Hematopoietic multipotent progenitor cell treated with erythropoietin and hydrocortisone succinate and interleukin-3 and kit ligand, for 6 days (in vitro differentiated cells): ENCODE measurements at places on chromosomes 6 and 20.

- no peak for DNase-seq
These were observed 10.8 kb upstream of the PXDC1 start for GRCh38 chr6:3762359-3762758.

DNA sequence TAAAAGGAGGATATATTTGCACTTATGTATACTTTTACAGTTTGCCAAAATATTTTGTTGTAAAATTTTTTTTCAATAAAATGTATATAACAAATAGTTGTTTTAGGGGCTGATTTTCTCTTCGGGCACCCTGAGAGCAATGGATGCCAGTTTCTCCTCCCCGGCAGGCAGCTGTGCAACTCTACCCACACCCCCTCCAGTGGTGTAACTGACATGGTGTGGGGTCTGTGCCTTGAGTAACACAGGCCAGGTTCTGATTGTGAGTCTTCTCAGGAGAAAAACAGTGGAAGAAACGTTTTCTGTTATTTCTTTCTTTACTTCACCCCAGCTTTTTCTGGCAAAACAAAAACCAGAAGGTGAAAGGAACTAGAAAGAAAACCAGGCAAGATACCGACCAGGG lies 6.1 kb downstream of the FOXF2 start:
- no peak for DNase-seq

GRCh38 chr6:17987697-17988421 lies 424 bp upstream of the KIF13A start:
- peak; percentile 79 for DNase-seq

DNA sequence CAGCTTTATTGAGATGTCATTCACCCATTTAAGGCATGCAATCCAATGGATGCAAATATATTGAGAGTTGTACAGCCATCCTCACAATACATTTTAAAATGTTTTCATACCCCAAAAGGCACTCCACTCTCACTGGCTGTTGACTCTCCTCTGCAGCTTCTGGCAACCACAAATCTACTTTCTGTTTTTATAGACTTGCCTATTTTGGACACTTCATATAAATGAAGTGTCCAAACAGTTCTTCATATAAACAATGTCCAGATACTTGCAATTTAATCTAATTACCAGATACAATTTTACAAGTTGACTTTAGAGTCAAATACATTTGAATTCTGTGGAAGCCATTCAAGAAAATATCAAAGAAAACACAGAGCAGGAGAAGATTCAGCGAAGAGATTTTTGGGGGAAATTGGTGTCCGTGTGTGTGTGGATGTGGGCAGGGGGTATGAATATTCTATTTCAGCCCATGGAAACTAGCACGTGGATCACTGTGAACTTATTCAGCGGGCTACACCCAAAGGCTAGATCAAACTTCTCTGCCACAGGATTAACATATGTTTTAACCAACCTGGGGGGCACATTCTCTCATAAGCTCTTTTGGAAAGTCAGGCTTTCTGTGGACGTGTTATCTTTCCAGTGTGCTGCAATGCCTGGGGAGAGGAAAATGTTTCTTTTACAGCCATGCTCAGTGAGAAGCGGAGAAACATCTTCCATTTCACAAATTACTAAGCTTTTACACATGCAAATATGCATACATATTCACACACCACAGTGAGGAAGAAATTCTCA lies 73.9 kb downstream of the PLG start:
- no peak for DNase-seq

DNA sequence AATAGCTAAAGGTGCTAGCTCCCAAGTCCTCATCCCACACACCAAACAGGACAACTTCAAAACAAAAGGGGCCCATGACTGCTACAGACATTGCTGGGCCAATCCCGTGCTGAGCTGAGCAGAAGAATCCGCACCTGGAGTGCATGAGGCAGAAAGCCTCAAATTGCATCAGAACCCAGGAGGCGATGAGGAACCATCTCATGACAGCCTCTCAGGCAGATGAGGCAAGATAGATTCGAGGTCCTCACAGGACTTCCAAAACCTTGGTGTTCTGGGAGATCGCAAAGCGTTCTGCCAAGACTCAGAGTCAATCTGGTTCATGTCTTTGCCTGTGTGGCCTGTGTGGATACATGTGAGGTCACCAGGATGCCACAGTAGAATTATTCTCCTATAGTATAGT lies 32.8 kb upstream of the SSTR4 start:
- DNase-seq: peak; percentile 10

- no peak for DNase-seq
These were observed 22.3 kb upstream of the PXDC1 start for GRCh38 chr6:3773678-3774298.

GRCh38 chr20:62149532-62150309 lies 6.2 kb downstream of the SS18L1 start:
- DNase-seq: no peak

DNA sequence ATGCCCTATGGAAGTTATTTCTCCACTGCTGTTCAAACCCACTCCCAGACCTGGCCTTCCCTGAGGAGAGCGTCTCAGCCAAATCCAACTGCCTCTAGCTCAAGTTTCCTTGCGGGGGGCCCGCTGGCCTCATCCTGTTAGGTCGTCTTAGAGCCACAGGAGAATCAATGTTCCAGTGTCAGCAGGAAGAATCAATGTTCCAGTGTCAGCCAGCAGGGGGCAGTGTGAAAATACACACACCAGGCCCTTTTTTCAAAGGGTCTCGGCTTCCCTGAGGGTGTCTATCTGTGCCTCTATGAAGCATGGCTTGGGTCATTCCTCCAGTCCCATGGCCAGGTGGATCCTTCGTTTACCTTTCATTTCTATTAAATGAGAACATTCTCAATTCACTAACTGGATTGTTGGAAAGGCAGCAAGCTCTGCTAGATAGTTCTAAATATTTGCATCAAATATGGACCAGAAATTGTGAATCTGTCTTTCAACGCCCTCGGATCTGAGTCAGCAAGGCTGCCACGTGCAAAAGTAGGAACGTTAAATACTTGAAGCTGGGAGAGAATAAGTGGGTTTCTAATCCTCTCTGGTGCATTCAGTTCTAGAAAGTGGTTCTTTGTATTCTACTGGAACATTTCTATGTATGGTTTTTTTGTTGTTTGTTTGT lies 19.2 kb downstream of the PRND start:
- DNase-seq: peak; percentile 73

DNA sequence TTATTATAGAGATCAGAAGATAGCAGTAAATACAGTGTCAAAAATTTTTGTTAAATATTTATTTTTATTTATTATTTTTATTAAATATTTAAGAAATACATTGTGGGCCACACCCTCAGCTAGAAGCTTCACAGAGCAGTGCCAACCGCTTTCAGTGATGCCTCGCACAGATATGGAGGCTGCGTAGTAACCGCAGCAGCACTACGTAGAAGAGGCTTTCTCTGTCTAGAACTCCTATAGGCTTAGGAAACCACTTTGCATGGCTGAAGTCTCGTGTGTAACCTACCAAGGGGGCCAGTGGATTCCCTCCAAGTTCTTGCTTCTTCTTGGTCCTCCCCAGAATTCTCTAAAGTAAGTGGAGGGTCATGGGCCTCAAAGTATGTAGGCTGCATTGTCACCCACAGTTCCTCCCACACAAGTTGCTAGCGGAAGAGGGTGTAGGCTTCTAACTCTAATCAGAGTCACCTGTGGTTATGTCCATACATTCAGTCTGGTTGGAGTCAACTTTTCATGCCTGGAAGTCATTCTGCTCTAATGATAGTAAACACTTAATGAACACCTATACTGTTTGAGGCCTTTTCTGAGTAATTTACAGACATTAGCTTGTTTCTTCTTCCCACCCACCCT lies 285.6 kb downstream of the CDKAL1 start:
- no peak for DNase-seq

DNA sequence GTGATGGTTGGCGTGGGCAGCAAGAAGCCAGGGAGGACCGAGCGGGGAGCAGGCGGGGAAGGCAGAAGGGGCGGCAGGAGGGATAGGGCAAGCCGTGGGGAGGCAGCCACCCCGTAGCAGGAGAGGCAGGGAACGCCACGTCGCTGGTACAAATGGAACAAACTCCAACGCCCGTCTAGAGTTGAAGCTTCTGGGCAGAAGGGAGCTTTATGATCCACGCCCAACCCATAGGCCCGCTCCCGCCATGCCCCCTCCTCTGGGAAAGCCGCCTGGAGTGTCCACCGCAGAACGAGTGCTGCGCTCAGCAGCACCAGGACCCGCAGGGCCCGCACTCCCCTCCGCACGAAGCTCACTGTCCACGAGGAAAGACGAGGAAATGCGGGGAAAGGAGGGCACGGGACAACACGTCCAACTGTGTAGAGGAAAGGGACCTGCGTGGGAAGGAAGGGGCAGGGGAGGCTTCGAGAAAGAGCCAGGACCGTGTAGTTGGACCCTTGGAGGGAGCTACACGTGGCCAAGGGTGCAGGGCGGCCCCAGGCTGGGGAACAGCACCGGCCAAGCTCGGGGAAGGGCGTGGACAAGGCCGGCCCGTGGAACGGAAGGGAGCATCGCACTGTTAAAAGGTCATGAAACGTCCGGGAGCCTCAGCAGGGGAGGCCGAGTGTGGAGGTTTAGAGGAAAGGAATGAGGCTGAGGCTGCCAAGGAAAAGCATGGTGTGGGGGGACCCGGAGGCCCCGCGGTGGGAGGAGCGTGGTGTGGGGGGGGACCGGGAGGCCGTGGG lies 204.0 kb downstream of the DLL1 start:
- no peak for DNase-seq

DNA sequence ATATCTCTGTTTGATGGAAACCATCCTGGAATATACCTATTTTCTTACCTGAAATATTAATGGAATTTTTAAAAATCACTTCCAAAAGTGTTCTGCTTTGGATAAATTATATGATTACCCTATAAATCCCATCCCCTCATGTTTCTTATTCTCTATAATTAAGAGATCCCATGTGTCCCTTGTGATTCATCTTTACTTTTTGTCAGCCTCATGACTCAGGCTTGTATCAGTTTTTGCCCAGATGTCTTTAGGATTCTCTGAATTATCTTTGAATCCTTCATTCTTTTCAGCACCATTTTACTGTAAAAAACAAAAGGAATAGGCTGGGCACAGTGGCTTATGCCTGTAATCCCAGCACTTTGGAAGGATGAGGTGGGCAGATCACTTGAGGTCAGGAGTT lies 804.5 kb upstream of the CITED2 start:
- DNase-seq: no peak

GRCh38 chr6:55969526-55969925 lies 94.1 kb upstream of the BMP5 start:
- DNase-seq: no peak

DNA sequence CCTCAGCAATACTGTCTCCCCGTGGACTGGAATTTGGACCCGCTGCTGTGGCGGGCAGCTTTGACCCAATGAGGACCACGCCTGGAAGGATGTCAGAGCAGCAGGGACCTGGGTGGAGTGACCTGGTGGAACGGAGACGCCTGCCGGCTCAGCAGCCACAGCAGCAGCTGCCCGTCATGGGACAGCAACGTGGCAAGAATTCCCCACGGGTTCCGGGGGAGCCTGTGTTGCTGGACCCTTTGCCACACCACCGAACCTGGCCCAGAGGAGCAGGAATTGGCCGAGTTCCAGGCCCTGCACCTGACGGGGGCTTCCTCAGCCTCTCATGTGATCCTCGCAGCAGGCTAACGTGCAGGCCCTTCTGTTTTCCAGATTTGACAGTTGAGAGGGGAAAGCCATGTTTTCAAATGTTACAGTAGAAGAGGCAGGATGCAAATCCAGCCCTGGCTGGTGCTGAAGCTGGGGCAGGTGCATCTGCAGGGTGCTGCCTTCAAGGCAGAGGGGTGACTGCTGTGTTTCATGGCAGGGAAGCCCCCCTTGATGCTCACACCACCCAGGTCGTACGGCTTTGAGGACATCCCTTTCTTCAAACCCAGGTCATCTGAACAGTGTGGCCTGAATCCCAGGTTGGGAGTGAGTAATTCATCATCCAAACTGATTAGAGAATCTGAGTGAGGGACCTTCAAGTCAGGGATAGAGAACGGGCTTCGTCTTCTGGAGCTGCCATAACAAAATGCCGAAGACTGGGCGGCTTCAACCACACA lies 93.4 kb downstream of the THBS2 start:
- no peak for DNase-seq

GRCh38 chr6:27505209-27506027 lies 32.5 kb upstream of the ZNF184 start:
- DNase-seq: peak; percentile 53

DNA sequence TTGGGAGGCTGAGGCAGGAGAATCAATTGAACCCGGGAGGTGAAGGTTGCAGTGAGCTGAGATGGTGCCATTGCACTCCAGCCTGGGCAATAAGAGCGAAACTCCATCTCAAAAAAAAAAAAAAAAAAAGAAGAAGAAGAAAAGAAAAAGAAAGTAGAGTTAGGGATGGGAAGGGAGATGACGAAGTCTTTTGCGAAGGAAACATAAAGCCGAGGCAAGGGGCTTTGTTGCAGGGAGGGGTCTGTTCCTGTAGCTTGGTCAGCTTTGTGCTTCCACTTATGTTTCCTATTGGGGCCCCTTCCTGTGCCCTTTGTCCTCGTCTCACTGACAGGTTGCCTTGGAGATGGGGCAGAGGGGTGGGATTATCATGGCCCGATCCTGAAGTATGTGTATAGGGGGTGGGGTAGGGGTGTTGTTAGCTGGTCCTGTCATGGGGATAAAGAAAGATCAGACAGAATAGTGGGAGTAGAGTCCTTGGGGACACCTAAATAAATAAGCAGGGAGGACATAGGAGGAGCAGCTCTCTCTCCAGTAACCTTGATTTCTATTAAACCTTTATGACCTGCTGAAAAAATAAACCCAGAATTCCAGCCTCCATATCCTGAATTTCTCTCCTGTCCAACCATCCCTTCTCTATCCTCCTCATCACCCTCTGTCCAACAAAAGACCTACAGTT lies 1.1 kb upstream of the CLIC1 start:
- peak; percentile 70 for DNase-seq

DNA sequence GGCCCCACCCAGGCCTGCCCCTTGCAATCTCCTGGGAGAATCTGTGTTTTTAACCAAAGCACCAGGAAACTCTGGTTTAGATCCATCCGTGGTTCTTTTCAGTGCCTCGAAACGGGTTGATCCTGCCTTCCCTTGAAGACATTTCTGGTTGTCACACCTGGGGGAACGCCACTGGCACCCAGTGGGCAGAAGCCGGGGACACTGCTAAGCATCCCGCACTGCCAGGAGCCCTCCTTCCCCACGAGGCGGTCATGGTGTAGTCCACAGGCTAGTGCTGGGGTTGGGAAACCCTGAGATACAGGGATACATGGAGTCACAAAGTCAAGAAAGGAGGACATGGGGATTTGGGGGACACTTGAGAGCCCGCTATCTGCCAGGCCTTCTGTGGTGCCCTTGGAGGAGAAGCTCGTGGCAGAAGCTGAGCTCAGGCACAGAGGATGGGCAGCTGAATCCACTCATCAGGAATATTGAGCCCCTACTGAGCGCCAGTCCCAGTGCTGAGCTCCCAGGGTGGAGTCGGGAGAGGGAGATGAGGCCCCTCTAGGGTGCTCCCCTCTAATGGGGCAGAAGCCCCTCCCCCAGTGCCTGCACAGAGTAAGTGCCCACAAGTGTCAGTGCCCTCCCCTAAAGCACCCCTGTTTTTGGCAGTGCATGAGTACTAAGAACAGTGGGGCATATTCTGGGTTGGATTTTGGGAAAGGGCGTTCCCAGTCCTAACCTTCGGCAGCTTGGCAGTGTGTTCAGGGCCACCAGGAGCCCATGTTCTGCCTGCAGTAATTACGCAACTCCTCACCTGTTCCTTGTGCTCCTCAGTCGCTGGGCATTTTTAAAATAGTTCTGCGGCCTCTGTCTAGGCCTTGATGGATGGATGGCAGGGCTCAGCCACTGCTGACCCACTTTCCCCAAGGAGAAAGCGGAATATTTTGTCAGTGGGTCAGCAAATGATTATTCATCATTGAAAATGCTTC lies 25.6 kb upstream of the PHACTR3 start:
- no peak for DNase-seq
